Anterior cingulate cortex (tissue), 58 donors: ENCODE measurements at places on chromosomes 5 and 9.

GRCh38 chr5:59712836-59713497 is 180.6 kb downstream of the PDE4D start:
- DNase-seq, result no peak

DNA sequence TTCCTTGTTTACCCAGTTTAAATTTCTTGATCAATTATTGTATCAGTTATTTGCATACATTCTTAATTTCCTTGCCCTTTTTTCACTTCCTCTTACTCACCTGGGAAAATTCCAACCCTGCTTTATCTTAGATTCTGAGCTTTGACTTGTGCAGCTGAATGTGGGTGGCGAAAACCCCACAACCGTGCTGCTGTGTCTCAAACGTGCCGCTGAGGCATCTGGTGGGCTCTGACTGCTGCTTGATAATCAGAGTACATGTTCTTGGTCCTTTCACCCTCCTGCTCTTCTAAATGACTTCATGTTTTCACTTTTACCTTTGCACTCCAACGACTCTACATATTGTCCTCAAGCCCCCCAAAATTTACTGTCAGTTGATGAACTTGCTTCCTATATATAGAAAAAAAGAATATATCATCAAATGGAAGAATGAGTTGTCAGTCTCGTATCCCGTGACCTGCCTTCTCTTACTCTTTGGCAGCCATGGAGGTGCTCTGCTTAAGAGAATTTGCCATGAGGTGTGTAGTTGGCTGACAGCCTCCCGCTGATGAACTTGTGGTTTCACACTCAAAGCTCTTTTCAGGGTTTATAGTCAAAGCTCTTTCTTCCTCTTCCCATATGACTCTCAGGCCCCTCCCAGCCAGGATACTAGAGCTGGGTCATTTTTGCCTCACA is 14.0 kb upstream of the JAK2 start:
- DNase-seq, result no peak

GRCh38 chr5:34459908-34460307 is 196.2 kb upstream of the RAI14 start:
- DNase-seq, result no peak

DNA sequence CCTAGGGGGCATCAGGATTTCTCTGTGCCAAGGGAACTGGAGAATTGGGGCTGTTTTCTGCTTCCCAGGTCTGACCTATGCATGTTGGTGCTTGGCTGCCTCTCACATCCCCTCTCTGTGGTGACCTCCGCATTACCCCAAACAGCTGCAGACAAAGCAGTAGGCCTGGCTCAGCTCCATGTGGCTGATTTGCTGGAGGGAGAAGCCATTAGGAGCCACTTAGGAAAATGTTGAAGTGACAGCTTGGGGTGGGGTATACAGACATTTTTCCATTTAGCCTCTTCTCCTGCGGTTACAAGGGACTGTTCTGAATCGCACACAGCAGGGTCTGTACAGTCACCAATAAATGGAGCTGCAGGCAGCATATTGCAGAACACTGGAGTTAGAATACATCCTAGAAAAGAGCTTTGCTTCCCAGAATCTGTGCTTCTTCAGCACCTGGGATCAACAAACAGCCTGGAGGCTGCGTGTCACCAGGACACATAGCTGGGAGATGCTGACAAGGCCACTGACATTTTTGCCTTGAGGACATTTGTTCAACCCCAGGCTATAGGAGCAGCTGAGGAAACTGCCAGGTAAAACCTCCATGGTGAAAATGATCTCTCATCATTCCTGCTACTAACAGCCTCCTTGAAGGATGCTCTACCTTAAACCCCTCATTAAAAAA is 335.3 kb downstream of the DIRAS2 start:
- no peak for DNase-seq

- no peak for DNase-seq
These were observed 27.7 kb downstream of the STC2 start for GRCh38 chr5:173300389-173301047.

DNA sequence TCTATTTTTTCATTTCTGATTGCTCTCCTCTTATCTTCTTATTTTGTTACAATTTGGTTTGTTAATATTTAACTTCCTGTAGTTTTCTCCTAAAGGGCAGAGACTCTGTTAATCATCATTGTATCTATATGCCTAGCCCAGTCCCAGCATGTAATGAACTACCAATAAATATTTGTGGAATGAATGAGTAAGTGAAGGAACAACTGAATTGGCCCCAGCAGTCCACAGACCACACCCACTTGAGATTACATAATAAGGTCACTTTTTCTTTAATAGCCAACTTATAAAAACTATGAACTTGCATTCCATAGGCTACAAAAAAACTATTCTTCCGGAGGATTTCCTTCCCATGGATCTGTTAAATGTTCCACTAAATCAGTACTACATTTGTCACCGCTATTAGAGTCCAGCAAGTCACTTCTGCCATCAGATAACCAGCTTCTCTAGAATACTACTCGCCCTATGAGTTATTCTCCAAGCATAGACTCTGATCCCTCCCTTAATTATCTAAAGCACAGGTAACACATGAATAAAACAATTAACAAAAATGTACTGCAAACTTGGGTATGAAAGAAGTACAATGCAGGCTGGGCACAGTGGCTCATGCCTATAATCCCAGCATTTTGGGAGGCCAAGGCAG is 27.5 kb upstream of the TNPO1 start:
- DNase-seq, result no peak

DNA sequence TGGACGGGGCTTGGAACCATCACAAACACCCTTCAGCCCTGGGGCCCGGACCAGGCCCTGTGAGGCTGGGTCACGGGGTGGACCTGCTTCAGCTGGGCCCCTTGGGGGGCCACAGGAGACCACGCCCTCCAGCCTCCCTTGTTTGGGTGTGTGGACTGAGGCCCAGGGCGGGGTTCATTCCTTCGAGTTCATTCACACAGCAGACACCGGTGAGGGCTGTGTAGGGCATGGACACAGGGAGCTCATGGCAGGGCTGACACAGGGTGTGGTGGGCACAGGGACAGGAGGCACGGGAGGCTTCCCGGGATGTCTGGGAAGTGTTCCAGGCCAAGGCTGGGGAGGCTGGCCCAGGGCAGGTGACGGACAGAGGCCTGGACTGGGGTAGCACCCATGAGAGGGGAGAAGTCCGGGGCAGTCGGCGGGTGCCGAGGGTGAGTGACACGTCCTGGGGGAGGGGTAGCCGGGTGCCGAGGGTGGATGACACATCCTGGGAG is 8.9 kb downstream of the DNLZ start:
- DNase-seq, result no peak

GRCh38 chr9:98778251-98778650 is 18.1 kb downstream of the ANKS6 start:
- DNase-seq, result no peak

- no peak for DNase-seq
These were observed 151.8 kb upstream of the GPR151 start for GRCh38 chr5:146667633-146668272.

- no peak for DNase-seq
These were observed 169.9 kb downstream of the CTNND2 start for GRCh38 chr5:11734369-11734768.
